ENCODE measurements at places on chromosomes 6 and 20.

DNA sequence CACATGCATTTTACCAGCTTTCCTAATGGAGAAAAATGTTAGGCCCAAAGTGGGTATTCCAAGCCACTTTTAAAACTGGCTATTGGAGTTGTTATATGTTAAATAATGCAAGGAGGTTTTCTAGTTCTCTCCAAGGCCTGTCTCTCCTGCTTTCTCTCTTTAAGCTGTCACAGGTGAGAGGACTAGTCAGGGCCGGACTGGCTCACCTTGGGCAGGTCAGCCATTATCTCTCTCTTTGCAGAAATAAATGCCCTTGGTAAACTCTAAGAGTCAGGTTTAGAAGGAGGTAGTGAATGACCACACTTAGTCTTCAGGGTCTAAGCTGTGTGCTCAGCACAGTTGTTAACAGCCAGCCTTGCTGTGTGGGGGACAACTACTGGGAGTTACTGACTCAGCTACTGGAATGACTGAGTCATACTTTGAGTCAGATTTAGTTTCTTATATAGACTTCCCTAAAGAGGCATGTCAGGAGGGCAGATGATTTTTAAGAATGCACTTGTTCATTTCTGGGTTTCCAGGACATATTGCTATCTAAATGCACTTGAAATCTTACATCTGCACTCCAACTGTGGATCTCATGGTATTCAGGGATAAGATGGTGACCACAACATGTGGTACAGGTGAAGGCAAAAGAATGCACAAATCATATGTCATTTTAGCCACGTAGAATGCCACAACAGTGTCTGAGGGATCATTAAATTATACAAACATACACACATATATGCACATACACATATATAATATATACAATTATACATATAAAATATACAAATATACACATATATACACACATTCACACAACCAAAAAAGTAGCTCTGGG, 719.4 kb downstream of the EPM2A start:
- DNase-seq = no peak

GRCh38 chr6:70336996-70337742, 34.3 kb upstream of the COL9A1 start:
- peak; percentile 84 for DNase-seq

DNA sequence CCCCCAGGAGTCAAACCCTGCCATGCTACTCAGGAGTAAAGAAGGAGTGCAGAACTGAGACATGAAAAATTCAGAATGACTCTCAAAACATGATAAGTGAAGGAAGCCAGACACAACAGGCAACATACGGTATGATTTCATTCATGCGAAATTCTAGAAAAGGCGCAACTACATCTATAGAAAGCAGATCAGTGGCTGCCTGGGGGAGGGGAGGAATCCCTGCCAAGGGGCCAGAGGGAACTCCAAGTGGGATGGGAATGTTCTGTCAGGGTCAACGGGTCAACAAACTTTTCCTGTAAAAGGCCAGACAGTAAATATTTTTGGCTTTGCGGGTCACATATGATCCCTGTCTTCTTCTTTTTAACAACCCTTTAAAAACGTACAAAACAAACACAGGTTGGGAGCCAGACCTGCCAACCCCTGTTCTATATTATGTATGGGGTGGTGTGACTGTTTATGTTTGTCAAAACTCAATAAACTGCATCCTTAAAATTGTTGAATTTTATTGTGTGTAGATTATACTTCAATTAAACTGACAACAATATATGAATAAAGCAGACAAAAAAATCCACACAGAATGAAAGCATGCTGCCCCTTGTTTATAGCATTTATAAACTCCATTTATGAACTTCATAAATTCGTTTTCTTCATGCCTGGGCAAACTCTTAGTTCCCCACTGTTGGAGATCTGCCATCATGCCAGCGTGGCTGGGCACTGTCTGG, 56.6 kb upstream of the TRAF3IP2 start:
- no peak for DNase-seq

- DNase-seq = no peak
Measured at GRCh38 chr6:16129623-16130401, 926 bp downstream of the MYLIP start.

Data from CMK (cell line).